ENCODE measurements at places on chromosomes 3 and 15. TPM values are rescaled to one million over a fixed set of nuclear protein-coding genes. Genes with fewer than 3 reads are reported as not detected.

CHL1 gene
- 15.3 TPM for total RNA-seq

ITGA11 gene
- total RNA-seq: 13.8 TPM

GOLGA6C gene
- total RNA-seq: not detected

DNA sequence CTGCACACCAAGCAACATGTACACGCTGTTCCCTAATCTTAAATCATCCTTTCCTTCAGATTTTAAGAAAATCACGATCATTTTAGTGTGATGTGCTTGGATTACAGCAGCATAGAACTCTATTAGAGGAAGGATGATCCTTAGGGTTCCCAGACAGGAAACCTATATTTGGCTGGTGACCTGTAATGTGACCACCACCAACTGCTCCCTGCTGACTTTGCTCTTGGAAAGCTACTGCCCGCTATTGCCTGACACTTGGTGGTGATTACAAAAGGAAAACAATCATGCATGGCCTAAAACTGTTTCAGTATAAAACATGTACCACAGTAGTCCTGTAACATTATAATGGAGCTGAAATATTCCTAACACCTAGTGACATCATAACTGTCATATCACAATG lies 27.2 kb upstream of the LMOD3 start:
- H3K27ac ChIP-seq: no peak overlapping the region
- DNase-seq: no peak
- no peaks in the 10 kb centered on the region for H3K36me3 ChIP-seq
- no peaks in the 10 kb centered on the region for H3K4me1 ChIP-seq
- H3K4me3 ChIP-seq: no peak overlapping the region

DNA sequence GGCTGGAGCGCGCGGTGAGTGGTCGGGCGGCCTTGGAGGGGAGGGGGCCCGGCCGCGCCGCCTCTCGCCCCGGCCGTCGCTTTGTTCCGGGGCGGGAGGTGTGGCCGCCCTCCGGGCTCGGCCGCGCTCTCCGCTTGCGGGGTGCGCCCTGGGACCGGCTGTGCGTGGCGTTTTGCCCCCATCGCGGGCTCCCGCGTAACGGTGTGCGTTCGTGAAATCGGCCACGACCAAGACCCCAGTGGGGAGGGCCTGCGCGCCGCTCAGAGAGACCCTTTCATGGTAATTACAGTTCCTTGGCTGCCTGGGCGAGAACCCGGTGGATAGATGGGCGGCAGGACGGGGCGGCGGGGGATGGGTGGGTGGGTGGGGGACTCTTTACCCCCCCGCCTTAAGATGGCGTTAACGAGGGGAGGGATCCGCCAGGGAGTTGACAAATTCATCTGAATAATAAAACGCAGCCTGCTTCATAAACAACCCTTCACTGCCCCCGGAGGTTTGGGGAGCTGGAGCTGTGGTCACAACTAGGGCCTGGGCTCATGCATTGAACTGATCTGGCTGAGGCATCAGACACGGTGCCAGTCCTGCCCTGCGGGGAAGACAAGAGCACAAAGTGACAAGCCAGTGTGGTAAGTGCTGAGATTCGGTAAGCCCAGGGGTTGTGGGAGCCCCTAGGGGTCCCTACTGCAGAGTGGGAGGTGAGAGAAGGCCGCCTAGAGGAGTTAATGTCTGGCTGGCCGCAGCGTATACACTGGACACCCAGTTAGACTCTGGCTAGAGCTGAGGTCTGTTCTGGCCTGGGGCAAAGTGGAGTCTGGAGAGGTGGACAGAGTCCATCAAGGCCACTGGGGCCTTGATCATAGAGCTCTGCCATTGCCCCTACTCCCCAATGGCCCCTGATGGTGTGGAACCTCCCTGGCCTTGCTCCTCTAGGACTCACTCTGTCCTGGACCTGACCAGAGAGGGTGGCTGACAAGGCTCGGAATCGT lies 668 bp downstream of the MRAS start:
- peaks cover 18% of the 10 kb centered on the region for H3K4me1 ChIP-seq
- H3K27me3 ChIP-seq: no peaks in the 10 kb centered on the region

- H3K27ac ChIP-seq: no peak overlapping the region
- H3K4me3 ChIP-seq: no peak overlapping the region
- peaks cover 16% of the 10 kb centered on the region for H3K4me1 ChIP-seq
- H3K27me3 ChIP-seq: no peaks in the 10 kb centered on the region
- H3K36me3 ChIP-seq: peaks cover 70% of the 10 kb centered on the region
Observed at GRCh38 chr15:62737551-62737950, 305.0 kb upstream of the TPM1 start.

DNA sequence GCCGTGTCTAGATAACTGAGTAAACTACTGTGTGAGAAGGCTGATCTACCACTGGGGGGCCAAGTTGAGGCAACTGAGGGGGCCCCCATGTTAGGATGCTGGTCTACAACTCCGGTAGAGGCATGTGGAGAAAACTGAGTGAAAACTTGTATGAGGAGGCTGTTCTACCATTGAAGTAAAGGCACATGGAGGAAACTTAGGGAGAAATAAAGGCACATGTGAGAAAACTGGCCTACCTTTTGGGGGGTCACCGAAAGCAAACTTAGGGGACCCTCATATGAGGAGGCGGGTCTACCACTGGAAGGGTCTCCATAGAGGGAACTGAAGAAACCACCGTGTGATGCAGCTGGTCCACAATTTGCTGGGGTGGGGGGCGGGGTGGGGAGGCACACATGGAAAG lies 155.2 kb downstream of the FBLN2 start:
- H3K36me3 ChIP-seq: no peaks in the 10 kb centered on the region
- no peaks in the 10 kb centered on the region for H3K4me1 ChIP-seq

Measured in heart left ventricle (tissue), 16 donors.